Coronary artery (tissue), 2 donors: ENCODE measurements at places on chromosomes 7 and 10.

DNA sequence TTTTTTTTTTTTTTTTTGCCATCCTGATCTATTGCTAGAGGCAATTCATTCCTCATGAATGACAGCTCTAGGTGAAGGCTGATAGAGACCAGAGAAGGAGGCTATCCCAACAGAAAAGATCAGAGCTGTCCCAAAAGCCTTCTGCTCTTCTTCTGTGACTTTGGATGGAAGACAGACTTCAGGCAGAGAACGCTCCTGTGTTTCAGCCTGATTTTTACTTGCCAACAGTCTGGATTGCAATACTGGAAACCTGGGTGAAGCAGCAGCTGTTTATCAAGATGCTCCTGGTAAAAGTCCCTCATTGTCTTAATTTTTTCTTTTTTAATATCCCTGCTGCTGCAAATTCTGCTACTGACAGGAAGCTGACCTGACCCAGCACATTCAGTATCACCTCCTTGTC lies 219.5 kb downstream of the CCDC3 start:
- no peak for DNase-seq

- no peak for DNase-seq
Measured at GRCh38 chr7:22879709-22880306, 57.2 kb upstream of the TOMM7 start.

- DNase-seq: no peak
Measured at GRCh38 chr7:70312336-70312735, 714.1 kb downstream of the AUTS2 start.

DNA sequence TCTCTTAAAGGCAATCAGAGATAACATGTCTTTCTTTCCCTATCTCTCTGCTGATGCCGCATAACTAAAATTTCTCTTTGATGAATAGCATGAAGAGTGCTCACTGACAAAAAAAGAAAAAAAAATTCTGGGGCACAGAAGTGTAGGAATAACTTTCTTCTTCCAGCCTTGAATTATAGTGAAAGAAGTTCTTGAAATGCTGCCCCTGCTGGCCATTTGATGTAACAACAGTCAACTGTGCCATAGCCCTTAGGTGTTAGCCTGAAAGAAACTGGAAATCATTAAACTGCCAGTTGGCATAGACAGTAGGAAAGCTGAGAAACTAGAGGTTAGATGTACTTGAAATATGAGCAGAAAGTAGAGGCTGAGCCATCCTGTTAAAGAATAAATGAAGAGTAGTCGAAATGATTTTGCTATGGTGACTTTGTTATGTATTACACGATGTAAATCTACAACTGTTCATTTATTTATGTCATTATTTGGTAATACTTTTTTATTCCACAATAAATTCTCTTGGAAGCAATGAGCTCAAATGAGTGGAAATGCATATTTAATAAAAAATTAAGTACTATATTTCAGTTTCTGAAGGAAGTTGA lies 48.3 kb upstream of the FAM171A1 start:
- no peak for DNase-seq

GRCh38 chr10:51386248-51386885 lies 312.1 kb downstream of the PRKG1 start:
- DNase-seq: no peak

DNA sequence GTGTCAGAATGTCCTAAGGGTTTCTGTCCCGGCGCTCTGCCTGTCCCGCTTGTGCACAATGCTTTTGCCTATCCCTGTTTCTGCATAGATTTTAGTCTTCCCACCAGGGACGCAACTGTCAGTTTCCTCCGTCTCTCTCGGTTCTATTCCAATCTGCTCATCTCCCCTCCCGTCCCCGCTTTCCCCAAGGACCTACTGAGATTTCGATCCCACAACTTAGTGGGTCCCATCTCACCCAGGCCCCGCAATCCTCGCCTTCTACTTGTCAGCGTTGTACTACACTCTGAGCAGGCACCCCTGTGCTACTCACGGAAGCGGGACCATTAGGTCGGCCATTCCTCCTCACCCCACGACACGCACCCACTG lies 519 bp upstream of the ZNF655 start:
- no peak for DNase-seq

- DNase-seq: no peak
Measured at GRCh38 chr10:103590744-103591291, 97.3 kb downstream of the NEURL1 start.

DNA sequence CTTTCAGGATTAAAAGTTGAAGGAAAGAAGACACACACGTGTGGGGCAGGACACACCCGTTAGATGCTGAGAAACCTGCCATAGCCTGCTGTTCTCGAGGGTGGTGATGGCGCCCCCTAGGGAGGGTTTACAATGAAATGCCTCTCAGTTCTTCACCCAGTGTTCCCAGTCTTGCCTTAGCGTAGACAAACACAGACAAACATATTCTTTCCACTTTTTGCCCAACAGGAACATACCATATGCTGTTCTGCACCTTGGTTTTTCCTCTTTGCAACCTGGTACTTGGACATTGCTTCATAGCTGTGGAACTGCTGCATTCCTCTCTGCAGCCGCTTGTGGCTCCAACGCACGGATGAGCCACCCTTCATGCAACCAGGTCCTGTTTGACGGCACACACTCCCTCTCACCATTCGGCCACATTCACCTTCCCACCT lies 23.3 kb upstream of the HSPA12A start:
- DNase-seq: peak; percentile 35

DNA sequence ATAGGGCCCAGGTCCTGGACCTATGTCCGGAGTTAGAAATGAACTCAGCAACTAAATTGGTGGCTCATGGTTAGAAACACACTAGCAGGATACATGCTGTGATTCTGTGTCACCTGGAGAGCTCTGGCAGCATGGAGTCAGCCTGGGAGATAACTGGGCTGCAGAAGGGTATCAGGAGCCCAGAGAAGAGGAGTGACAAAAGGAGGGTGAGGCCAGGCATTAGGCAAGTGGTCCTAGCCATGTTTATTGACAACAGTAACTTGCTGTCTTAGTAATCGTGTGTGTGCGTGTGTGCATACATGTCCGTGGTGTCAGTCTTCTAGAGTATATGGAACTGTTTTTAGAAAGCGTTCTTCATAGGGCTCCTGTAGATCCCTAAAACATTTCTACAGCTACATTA lies 157.5 kb upstream of the PHYHIPL start:
- DNase-seq: no peak

GRCh38 chr10:22700489-22700888 lies 13.9 kb downstream of the PIP4K2A start:
- DNase-seq: no peak

GRCh38 chr10:74823791-74824183 lies 2.6 kb upstream of the KAT6B start:
- no peak for DNase-seq

GRCh38 chr10:105743343-105744056 lies 1102.4 kb downstream of the SORCS3 start:
- no peak for DNase-seq

DNA sequence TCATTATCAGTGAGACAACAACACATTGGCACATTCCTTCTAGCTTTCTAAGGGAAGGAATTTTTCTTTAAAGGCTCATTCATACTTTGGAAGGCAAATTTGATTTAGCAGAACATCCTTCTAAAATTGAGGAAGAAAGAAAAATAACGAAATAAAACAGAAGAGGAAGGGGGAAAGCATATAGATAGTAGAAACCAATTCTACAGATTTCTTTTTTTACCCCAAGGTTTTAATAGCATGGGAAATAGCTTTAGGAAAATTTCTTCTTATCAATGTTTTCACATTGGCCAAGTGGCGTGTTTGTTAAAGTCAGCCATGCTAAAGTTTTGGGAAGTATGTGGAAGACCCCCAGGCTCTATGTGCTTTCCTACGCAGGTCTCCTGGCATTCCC lies 35.7 kb downstream of the MACROH2A2 start:
- no peak for DNase-seq

- DNase-seq: no peak
Measured at GRCh38 chr10:94097656-94098055, 103.9 kb downstream of the PLCE1 start.

GRCh38 chr10:129099486-129099885 lies 367.6 kb upstream of the MGMT start:
- no peak for DNase-seq

GRCh38 chr7:2567679-2568278 lies 9.0 kb downstream of the IQCE start:
- no peak for DNase-seq

- peak; percentile 82 for DNase-seq
Measured at GRCh38 chr7:20219446-20220292, 2.5 kb upstream of the MACC1 start.

- no peak for DNase-seq
Measured at GRCh38 chr7:21428659-21428941, 717 bp downstream of the SP4 start.

- DNase-seq: peak; percentile 93
Measured at GRCh38 chr7:74587435-74588126, 69.9 kb upstream of the GTF2I start.

- no peak for DNase-seq
Measured at GRCh38 chr7:21771266-21771665, 174.4 kb downstream of the CDCA7L start.

GRCh38 chr7:149145031-149145845 lies 2.0 kb upstream of the ZNF398 start:
- DNase-seq: no peak

- DNase-seq: no peak
Measured at GRCh38 chr10:71112138-71112785, 100.1 kb upstream of the UNC5B start.

DNA sequence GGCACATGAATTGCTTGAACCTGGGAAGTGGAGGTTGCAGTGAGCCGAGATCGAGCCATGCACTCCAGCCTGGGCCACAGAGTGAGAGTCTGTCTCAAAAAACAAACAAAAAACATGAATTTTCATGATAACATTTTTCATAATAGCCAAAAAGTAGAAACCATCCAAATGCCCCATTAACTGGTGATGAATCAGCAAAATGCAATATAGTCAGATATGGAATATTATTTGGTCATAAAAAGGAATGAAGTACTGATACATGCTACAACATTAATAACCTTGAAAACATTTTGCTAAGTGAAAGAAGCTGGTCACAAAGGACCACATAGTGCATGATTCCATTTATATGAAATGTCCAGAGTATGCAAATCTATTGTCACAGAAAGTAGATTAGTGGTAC lies 24.5 kb upstream of the VCL start:
- no peak for DNase-seq

- DNase-seq: no peak
Measured at GRCh38 chr10:70051848-70052247, 798 bp upstream of the MACROH2A2 start.

GRCh38 chr7:159030490-159031134 lies 114.1 kb downstream of the VIPR2 start:
- peak; percentile 81 for DNase-seq

DNA sequence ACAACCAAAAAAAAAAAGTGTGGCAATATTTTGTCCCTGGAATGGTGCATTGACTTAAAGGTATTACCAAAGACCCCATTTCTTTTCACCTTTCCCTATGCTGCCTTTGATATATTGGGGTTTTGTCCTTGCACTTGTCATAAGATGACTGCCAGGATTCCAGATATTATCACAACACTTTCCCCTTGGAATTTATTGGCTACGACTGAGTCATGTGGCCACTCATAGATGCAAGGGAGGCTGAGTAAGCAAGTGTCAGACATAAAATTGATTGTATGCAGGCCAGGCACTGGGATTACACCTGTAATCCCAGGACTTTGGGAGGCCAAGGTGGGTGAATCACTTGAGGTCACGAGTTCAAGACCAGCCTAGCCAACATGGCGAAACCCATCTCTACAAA lies 83.6 kb downstream of the PPP1R3C start:
- DNase-seq: no peak

GRCh38 chr10:7146189-7146588 lies 264.6 kb downstream of the SFMBT2 start:
- DNase-seq: no peak

- DNase-seq: no peak
Measured at GRCh38 chr10:24951201-24952142, 934 bp downstream of the PRTFDC1 start.

DNA sequence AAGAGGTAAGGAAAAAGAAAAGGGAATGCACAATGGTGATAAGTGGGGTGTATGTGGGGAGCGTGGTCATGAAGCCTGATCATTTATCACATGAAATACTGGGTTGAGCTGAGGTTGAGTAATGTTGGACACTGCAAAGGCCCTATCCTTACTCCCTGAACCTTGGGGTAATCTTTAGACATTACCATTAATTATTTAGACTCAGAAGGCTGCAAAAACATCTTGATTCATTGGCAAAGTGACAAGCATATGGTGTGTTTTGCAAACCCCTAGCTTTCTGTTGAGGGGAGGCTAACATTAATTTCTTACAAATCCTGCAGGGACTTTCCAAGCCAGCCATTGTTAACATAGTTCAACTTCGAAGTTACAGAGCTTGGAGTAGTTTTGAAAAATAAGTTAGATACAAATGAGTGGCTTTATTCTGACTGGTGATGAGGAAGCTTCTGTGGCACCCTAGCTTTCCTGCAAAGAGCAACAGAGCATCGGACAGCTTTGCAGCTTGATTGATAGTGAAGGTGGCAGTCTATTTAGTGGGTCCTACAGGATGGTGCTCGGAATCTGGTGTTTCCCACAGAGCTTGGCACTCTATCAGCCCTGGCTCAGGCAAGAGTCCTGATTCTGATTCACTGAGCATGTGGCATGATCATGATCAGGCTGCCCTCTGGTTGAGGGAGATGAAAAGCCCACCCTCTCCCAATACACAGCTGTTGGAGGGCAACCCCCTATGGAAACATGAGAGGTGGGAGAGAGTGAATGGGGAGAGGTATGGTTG lies 153.7 kb upstream of the NPVF start:
- DNase-seq: no peak

DNA sequence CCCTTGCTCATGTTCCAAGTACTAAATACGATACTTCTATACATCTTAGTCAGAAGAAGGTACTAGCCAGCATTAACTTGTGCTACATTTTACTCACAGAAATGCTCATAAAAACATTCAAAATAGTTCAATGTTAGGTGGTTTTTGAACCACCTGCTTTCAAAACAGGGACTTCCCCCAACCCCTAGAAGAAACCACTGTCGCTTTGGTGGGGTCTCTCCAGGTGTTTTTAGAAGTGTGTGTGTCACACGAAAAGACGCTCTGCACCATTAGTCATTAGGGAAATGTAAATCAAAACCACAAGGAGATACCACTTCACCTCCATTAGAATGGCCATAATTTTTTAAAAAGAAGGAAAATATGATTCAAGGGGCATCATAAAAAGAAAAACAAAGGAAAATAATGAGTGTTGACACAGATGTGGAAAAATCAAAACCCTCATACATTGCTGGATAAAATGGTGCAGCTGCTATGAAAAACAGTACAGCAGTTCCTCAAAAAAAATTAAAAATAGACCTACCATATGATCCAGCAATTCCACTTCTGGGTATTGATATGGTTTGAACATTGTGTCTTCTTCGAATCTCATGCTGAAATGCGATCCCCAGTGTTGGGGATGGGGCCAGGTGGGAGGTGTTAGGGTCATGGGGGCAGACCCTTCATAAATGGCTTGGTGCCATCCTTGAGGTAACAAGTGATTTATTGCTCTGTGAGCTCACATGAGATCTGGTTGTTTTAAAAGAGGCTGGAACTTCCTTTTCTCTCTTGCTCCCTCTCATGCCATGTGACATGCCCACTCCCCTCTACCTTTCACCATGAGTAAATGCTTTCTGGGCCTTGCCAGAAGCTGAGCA lies 74.2 kb downstream of the MALSU1 start:
- no peak for DNase-seq

- no peak for DNase-seq
Measured at GRCh38 chr10:120825878-120826769, 25.0 kb upstream of the WDR11 start.
